Fibroblast of lung (primary cell): ENCODE measurements at places on chromosomes 7 and 10. TPM values are rescaled to one million over a fixed set of nuclear protein-coding genes. Genes with fewer than 3 reads are reported as not detected.

Gene OPALIN
- not detected in 2 replicates for polyA plus RNA-seq

Gene ERVW-1
- polyA plus RNA-seq, result not detected in 2 replicates

Gene KLF14
- 0.05 and 0.27 TPM in 2 replicates for polyA plus RNA-seq

Gene PNLIPRP3
- not detected in 2 replicates for polyA plus RNA-seq

Gene ANKRD30A
- not detected in 2 replicates for polyA plus RNA-seq

Gene OR6B1
- polyA plus RNA-seq, result not detected in 2 replicates

Gene BTBD16
- polyA plus RNA-seq, result not detected in 2 replicates

Gene HOXA4
- 2.4 and 3.6 TPM in 2 replicates for polyA plus RNA-seq

GRCh38 chr10:74190494-74190893 lies 39.5 kb downstream of the ADK start:
- H3K27ac ChIP-seq, result peak overlapping the region; percentile 82
- H3K36me3 ChIP-seq, result no peaks in the 10 kb centered on the region
- H3K4me1 ChIP-seq, result peaks cover 8% of the 10 kb centered on the region

DNA sequence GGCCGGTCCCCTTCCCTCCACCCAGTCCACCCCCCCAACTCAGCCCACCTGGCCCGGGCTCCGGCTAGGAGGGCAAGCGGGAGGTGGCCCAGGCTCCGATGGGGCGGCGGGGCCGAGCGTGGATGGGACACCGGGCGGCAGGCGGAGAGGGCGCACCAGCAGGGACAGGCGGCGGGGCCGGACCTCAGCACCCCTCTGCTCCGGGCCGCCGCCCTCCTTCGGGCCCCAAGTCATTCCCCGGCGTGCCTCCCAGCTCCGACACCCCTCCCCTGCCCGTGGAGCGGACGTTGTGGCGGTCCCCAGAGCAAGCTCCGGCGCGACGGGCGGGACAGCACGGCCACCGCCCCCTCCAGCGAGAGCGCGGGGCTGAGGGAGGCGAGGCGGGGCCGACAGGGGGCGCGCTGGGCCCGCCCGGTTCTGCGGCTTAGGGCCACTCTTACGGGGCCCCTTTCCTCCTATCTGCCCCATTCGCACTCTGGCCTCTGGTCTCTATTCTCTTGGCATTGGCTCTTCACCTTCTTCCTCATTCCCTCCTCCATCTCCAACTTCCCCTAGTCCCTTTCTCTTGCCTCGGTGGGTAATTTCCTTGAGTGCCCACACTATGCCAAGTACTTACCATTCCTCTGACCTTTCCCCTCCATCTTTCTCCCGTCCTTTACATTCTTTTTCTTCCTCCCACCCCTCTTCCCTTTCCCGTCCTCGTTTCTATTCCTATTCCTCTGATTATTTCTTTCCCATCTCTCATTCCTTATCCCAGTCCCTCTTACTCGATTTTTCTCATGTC lies 701 bp upstream of the GBX1 start:
- H3K27ac ChIP-seq, result no peak overlapping the region
- H3K36me3 ChIP-seq, result no peaks in the 10 kb centered on the region
- H3K4me3 ChIP-seq, result no peak overlapping the region
- DNase-seq, result no peak
- H3K4me1 ChIP-seq, result no peaks in the 10 kb centered on the region

DNA sequence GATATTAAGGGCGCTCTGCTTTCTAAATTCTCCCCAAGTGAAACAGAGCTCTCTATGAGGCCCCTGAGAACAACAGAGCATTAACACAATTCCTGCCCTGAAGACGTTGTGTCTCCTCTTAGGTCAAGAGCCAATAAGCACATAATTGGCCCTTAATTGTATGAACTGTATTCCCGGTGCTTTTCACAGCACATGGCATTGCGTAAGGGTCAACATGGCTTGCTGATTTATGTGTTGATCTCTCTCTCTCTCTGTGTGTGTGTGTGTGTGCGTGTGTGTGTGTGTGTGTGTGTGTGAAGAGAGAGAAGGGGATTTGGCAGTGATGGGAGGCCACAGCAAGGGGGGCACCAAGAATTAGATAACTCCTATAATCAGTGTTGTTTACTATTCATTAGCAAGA lies 40.5 kb downstream of the LYZL1 start:
- no peaks in the 10 kb centered on the region for H3K36me3 ChIP-seq
- no peaks in the 10 kb centered on the region for H3K27me3 ChIP-seq
- H3K27ac ChIP-seq, result no peak overlapping the region
- DNase-seq, result no peak
- H3K4me3 ChIP-seq, result no peak overlapping the region

GRCh38 chr7:85593355-85593754 lies 406.5 kb upstream of the SEMA3D start:
- H3K27ac ChIP-seq, result no peak overlapping the region
- no peaks in the 10 kb centered on the region for H3K36me3 ChIP-seq
- no peak for DNase-seq
- no peaks in the 10 kb centered on the region for H3K27me3 ChIP-seq

DNA sequence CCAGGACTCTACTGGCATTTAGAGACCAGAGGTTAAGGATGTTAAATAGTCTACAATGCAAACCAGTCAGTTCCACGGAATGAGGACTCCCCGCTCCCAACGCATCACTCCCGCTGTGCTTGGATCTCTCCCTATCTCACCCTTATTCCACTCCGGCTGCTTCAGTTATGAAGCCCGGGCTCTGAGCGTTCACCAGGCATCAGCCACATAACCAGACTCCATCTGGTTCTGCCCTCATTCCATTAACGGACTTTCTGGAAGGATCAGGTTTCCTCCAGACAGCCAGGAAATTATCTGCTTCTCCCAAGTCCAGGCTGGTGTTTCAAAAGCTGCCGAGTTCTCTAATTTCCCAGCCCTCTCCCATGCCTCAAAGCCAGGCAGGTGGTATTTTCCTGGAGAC lies 499.3 kb downstream of the GLRX3 start:
- H3K4me1 ChIP-seq, result no peaks in the 10 kb centered on the region
- no peak overlapping the region for H3K27ac ChIP-seq
- H3K36me3 ChIP-seq, result no peaks in the 10 kb centered on the region
- DNase-seq, result no peak
- H3K4me3 ChIP-seq, result no peak overlapping the region

GRCh38 chr10:69800109-69800508 lies 1.6 kb upstream of the COL13A1 start:
- H3K36me3 ChIP-seq, result no peaks in the 10 kb centered on the region
- H3K4me3 ChIP-seq, result no peak overlapping the region
- H3K27ac ChIP-seq, result no peak overlapping the region

- no peaks in the 10 kb centered on the region for H3K27me3 ChIP-seq
- H3K36me3 ChIP-seq, result no peaks in the 10 kb centered on the region
- no peak for DNase-seq
- no peaks in the 10 kb centered on the region for H3K4me1 ChIP-seq
These were observed 43.1 kb downstream of the TEX36 start for GRCh38 chr10:125639846-125640245.

DNA sequence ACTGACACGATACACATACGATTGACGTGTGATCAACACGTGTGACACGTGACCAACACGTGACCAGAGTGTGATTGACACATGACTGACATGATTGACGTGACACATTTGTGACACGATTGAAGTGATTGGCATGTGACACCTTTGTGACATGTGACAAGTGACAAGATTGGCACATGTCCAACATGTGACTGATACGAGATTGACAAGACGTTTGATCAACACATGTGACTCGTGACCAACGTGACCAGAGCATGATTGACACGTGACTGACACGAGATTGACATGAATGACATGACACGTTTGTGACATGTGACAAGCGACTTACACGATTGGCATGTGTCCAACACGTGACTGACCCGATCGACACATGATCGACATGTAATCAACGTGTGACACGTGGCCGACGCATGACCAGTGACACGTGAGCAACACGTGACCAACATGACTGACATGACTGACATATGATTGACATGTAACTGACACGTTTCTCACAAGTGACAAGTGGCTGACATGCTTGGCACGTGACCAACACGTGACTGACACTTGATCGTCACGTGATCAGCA lies 22.0 kb downstream of the CRPPA start:
- peak; percentile 32 for DNase-seq
- H3K4me1 ChIP-seq, result no peaks in the 10 kb centered on the region
- no peaks in the 10 kb centered on the region for H3K36me3 ChIP-seq
- no peak overlapping the region for H3K27ac ChIP-seq
- no peak overlapping the region for H3K4me3 ChIP-seq

DNA sequence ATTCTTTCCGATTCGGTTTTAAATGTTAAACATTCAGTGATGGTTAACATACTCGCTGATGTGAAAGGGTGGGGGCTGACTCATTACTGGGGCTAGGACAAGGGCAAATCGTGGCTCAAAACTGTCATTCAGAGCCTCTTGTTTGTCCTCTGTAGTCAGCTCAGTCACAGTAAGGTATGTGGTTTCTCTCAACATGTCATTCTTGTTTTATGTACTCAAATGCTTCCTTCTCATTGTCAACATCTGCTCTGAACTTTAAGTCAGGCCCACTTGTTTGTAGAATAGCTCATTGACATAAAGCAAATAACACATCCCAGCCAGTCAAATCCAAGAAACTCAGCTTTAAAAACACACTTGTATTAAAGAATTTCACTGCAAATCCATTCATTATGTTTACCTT lies 7.3 kb downstream of the SLC16A9 start:
- H3K27me3 ChIP-seq, result no peaks in the 10 kb centered on the region
- H3K4me1 ChIP-seq, result no peaks in the 10 kb centered on the region
- no peak overlapping the region for H3K27ac ChIP-seq
- DNase-seq, result no peak

DNA sequence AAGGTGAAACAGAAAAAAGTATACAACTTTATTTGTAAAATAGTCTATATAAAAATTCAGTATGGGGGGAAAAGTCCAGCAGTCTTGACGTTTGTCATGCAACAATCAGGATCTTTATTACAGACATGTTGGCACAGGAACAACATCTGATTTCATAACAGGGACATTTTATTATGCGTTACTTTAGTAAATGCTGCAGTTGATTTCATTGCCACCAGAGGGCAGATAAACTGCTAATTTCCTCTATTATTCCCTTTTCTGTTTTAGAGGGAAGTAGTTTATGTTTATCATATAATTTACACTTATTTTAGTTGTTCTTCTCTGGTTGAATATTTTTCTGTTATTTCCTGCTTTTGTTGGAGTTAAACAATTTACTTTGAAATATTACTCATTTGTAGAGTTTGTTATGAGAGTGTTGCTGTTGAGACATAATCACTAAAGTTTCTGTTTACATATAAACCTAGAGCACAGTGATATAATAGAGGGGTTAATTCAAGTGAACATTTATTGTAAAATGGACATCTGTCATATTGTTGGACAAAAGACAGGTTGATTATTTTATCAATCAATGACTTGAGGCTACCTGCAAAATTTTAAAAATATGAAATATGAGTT lies 3.3 kb downstream of the PLXDC2 start:
- peak overlapping the region; percentile 70 for H3K4me3 ChIP-seq
- H3K36me3 ChIP-seq, result no peaks in the 10 kb centered on the region
- H3K27me3 ChIP-seq, result peaks cover 10% of the 10 kb centered on the region
- H3K27ac ChIP-seq, result no peak overlapping the region
- peak; percentile 34 for DNase-seq

- no peaks in the 10 kb centered on the region for H3K4me1 ChIP-seq
- no peaks in the 10 kb centered on the region for H3K36me3 ChIP-seq
- no peak overlapping the region for H3K4me3 ChIP-seq
- H3K27ac ChIP-seq, result no peak overlapping the region
- H3K27me3 ChIP-seq, result no peaks in the 10 kb centered on the region
These were observed 374.8 kb upstream of the AKR1E2 start for GRCh38 chr10:4450981-4451908.

- H3K4me1 ChIP-seq, result no peaks in the 10 kb centered on the region
- no peak overlapping the region for H3K27ac ChIP-seq
- no peaks in the 10 kb centered on the region for H3K27me3 ChIP-seq
- no peak for DNase-seq
These were observed 2.2 kb upstream of the GET4 start for GRCh38 chr7:874031-874749.

DNA sequence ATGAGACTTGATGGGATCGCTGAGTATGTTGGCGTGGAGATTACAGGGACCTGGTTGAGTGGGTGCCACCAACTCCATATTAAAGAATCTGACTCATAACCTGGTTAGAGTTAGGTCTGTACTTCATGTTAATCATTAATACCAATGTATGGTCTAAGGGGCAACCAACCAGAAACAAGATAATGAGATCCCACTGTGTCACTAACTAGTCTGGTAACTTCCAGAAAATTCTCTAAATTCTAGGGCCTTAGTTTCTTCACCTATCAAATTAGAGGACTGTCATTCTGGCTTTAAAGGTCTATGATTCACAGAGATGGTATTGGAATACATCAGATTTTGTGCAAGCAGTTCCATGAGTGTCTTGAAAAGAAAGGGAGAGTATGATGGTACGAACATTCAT lies 102.2 kb downstream of the SNX10 start:
- H3K4me1 ChIP-seq, result no peaks in the 10 kb centered on the region
- no peak overlapping the region for H3K27ac ChIP-seq
- no peak overlapping the region for H3K4me3 ChIP-seq

GRCh38 chr7:73809467-73809951 lies 21.3 kb upstream of the CLDN4 start:
- no peak overlapping the region for H3K27ac ChIP-seq
- no peaks in the 10 kb centered on the region for H3K27me3 ChIP-seq
- DNase-seq, result peak; percentile 7
- no peaks in the 10 kb centered on the region for H3K36me3 ChIP-seq

DNA sequence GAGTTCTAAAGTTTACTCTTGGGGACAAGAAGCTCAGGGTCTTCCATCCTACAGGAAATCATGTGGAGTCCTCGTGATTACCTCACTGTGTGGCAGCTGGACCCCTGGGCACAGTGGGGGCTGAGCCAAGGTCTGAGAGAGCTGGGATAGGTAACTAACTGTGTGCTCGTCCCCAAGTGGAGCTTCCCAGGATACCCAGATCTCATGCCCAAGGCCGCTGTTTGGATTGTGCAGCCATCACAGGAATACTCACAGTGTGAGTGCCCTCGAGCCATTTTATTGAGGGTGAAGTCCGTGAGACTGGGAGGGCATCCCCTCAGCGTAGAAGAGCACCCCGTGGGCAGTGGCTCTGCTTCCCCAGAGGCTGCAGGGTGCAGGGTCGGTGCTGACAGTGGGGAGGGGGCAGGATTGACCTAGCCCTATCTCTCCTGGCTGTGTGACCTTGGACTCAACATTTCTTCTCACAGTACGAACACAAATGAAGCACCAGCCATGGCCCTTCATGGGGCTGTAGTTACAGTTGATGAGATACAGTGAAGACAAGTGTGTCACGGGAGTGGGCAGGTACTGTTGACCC lies 69.6 kb upstream of the LEP start:
- no peak overlapping the region for H3K4me3 ChIP-seq
- H3K27ac ChIP-seq, result no peak overlapping the region
- H3K27me3 ChIP-seq, result peaks cover 58% of the 10 kb centered on the region
- DNase-seq, result no peak

DNA sequence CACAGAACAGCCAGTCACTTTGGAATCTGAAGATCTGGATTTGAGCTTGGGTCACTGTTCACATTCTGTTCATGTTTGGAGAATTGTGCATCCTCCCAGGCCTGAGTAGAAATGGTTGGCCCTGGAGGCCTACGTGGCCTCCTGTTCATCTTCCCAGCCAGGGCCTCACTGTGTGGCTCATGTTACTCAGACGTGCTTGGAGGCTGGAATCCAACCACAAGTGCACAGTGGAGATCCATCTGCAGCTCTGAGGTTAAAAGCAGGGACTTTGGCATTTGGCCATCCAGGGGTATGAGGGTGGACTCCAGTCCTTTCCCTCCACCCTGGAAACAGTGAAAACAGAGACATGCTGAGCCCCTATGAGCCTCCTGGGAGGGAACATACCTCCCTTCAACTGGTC lies 709.0 kb upstream of the IGFBP3 start:
- H3K27me3 ChIP-seq, result no peaks in the 10 kb centered on the region
- no peak overlapping the region for H3K4me3 ChIP-seq
- no peak overlapping the region for H3K27ac ChIP-seq
- DNase-seq, result peak; percentile 59
- H3K36me3 ChIP-seq, result no peaks in the 10 kb centered on the region
- H3K4me1 ChIP-seq, result no peaks in the 10 kb centered on the region

- no peak overlapping the region for H3K4me3 ChIP-seq
- no peaks in the 10 kb centered on the region for H3K4me1 ChIP-seq
- no peak overlapping the region for H3K27ac ChIP-seq
- no peaks in the 10 kb centered on the region for H3K36me3 ChIP-seq
These were observed 186.6 kb upstream of the PDE1C start for GRCh38 chr7:32256811-32257210.
